ENCODE measurements at places on chromosomes 5 and 9. TPM values are rescaled to one million over a fixed set of nuclear protein-coding genes. Genes with fewer than 3 reads are reported as not detected.
A peak's percentile ranks its signal among the peaks of the same experiment; 100 is the strongest.

The SNX2 gene
- 80.1 TPM for total RNA-seq

GRCh38 chr5:51109786-51110410, 273.4 kb upstream of the ISL1 start:
- no peak for DNase-seq

- no peak for DNase-seq
Observed at GRCh38 chr5:154513669-154514084, 35.6 kb upstream of the HAND1 start.

DNA sequence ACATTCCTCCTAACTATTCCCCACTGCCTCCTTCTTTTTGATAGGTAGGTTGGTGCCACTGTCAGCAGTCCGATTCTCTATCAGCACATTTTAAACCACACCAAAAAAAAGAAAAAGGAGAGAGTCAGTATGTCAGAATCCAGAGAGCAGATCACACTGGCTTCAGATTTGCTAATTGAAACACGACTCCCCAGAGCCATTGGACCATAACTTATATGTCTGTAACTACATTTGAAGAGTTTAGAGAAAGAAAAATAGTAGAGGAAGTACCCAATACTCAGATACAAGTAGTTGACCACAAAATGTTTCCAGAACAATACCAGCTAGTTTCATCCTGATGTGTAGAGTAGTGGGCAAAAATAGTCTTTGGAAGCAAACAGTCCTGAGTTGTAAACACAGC, 216.6 kb downstream of the NR2F1-AS1 start:
- no peak for DNase-seq

The DNAJC25 gene
- 7.5 TPM for total RNA-seq

The KCNV2 gene
- total RNA-seq, result not detected

- no peak for DNase-seq
Observed at GRCh38 chr5:34487159-34487879, 168.8 kb upstream of the RAI14 start.

The PCDHB7 gene
- 1.6 TPM for total RNA-seq

DNA sequence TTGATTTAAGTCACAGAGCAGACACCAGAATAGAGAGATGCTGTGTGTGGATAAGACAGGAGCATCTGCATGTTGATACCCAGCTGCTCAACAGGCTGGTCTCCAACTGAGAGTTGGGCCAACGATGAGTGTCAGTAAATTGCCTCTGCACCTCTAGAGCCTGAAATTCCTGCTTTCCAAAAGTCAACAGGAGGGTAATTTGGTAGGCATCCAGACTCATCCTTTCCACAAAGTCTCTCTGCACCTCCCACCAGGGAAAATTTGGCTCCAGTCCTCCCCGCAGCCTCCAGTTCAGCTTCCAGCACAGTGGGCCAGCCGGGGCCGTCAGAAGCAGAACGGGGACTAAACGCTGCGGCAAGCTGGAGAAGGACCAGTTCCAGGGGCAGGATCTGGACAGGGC, 136.9 kb downstream of the RFK start:
- DNase-seq, result no peak

DNA sequence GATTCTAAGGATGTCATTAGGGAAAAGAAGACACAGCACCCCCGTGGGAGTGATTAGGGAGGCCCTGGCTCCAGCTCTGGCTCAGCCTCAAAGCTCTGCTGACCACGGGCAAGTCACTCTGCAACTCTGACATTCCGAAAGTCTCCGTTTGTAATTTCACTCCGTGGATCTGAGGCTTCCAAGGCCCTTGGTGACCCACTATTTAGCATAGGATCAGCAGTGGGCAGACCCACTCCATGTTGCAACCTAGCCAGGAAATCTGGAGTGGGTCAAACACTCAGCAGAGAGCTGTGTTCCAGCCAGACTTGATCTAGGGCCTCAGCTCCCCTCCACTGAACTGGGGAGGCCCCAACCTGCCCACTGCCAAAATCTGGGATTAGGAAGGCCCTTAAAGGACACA, 11.8 kb downstream of the PHF19 start:
- DNase-seq, result peak; percentile 16

The LRRTM2 gene
- total RNA-seq, result 1.3 TPM

GRCh38 chr5:145324101-145324500, 511.0 kb downstream of the PRELID2 start:
- DNase-seq, result no peak

- no peak for DNase-seq
Observed at GRCh38 chr9:125752070-125752628, 5.0 kb downstream of the PBX3 start.

- no peak for DNase-seq
Observed at GRCh38 chr5:35881758-35882157, 25.1 kb downstream of the IL7R start.

Data from mesenteric fat pad (tissue), 1 donor.